Activated T-cell treated with anti-CD3 and anti-CD28 coated beads, Interleukin-2, amount 50 U/mL, for 4 hours (primary cell): ENCODE measurements at places on chromosomes 12 and 14. TPM values are rescaled to one million over a fixed set of nuclear protein-coding genes. Genes with fewer than 3 reads are reported as not detected.

- no peak for DNase-seq
These were observed 28.2 kb downstream of the PTPRQ start for GRCh38 chr12:80472236-80472635.

- no peak for DNase-seq
These were observed 4.1 kb upstream of the DYNC1H1 start for GRCh38 chr14:101960225-101960624.

GRCh38 chr12:72869024-72869423 lies 596.9 kb downstream of the TRHDE start:
- DNase-seq, result no peak

DNA sequence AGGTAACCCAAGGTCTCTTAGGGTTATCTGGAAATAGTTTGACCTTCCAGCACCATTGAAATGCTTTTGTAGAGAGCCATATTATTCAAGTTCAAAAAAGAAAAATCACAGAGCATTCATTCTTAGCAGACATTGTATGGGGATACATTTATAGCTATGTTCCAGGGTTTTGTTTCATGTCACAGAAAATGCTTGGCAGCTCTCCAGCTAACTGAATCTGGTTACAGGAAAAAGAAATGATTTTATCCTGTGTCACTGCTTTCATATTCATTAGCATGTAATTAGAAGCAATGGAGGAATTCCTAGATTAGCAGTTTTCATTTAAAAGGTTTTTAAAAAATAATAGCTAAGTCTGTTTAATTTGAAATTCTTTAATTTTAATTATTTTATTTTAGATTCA lies 78.9 kb downstream of the SNAPC1 start:
- DNase-seq, result no peak

- DNase-seq, result no peak
These were observed 65.6 kb upstream of the YARS2 start for GRCh38 chr12:32821293-32821692.

DNA sequence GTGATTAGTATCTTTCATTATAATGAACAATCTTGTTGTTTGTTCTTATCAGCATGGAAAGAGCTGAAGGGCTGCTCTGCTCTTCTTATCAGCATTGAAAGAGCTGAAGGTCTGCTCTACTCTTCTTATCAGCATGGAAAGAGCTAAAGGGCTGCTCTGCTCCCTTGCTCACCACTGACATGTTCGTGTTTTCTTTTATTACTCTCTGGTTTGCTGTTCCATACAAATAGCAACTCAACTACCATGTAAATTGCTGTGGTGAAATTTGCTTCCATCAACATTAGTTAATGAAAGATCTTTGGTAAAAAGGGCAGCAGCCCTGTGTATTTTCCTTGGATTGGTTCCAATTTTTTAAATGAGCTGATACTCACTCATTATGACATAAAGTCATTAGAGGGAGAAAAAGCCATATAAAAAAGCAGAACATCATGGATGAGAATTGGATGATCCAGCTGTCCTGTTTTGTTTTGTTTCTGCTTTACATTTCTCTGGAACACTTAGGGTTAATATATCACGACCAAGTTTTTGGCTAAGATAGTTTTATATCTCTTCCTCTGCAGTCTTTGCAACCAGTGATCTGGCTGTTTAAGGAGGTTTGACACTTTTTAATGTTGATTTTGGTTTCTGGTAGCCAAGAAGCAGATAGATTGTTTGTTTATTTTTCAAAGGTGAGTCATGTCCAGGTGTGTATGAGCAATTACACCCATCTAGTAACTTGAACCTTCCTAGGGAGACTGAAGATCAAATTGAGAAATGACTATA lies 356.6 kb downstream of the CEP128 start:
- no peak for DNase-seq

DNA sequence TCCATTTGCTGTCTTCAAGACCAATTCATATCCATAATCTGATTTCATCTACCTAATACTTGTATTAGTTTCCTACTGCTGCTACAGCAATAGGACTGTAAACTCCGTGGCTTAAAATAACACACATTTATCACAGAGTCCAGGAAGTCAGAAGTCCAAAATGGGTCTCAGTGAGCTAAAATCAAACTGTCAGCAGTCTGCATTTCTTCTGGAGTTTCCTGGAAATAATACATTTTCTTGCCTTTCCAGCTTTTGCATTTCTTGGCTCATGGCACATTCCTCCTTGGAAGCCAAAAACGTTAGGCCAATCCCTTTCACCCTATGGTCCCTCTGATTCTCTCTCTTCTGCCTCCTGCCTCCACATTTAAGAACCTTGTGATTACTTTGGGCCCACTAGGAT lies 239.8 kb downstream of the PRKD1 start:
- no peak for DNase-seq

GRCh38 chr12:10293151-10293550 lies 14.5 kb upstream of the KLRD1 start:
- DNase-seq, result no peak

DNA sequence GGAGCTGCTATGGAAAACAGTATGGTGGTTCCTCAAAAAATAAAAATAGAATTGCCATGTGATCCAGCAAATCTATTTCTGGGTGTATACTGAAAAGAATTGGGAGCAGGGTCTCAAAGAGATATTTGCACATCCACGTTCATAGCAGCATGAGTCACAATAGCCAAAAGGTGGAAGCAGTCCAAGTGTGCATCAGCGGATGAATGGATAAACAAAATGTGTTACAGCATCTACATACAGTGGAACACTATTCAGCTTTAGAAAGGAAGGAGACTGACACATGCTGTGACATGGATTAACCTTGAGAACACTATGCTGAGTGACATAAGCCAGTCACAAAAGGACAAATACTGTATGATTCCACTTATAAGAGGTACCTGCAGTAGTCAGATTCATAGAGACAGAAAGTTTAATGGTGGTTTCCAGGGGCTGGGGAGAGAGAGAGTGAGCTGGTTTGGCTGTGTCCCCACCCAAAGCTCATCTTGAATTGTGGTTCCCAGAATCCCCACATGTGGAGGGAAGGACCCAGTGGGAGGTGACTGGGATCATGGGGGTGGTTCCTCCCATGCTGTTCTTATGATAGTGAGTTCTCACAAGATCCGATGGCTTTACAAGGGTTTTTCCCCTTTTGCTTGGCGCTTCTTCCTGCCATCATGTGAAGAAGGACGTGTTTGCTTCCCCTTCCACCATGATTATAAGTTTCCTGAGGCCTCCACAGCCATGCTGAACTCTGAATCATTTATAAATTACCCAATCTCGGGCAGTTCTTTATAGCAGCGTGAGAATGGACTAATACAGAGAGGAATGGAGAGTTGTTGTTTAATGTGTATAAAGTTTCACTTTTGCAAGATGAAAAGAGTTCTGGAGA lies 17.6 kb upstream of the TBC1D30 start:
- DNase-seq, result no peak

DNA sequence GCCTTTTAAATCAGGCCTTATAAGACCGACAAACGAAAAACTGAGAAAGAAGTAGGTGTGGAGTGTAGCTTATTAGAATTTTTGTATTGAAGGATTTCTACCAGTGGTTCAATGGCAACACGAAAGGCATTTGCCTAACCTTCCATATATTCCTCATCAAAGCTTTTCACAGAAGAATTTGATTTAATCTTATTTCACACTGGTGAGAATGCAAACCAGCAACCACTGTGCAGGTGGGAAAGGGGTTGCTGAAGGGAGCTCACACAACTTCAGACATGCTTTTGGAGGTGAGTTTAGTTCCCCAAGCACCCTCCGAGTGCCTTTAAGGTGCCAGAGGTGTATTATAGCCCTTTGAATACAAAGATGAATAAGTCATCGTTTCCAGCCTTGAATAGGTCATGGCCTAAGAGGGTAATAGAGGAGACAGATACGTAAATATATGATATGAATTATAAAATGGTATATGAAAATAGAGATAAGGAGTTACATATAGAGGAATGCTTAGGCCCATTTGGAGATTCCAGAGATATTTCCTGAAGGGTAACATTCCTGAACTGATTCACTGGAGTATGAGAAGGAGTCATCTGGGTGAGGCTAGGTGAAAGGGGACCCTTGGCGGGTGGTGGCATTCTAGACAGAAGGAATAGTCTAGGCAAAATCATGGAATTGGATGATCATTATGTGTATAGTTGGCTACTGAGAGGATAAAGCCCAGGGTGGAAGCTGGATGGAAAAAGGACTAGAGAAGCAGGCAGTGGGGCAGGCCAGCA lies 6.4 kb downstream of the ERP27 start:
- DNase-seq, result no peak

GRCh38 chr12:116794725-116795124 lies 56.6 kb downstream of the RNFT2 start:
- no peak for DNase-seq

GRCh38 chr14:93033983-93034670 lies 81.6 kb downstream of the ITPK1 start:
- peak; percentile 34 for DNase-seq

GRCh38 chr14:90062127-90062794 lies 467 bp downstream of the KCNK13 start:
- no peak for DNase-seq

DNA sequence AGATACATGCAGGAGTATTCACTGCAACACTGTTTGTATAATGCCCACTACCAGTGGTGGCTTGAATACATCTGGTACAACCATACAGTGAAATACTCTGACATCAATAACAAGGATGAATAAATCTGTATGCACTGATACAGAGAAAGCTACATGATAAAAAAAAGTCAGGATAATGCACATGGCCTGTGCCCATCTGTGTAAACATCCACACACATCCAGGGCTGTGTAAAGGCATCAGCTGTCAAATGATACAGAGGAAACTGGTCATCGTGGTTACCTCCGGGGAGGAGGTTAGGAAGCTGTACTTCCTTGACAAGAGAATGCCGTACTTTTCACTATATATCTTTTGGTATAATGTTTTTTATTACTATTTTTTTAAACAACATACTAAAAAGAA lies 176.6 kb downstream of the FOXN3 start:
- DNase-seq, result no peak

DNA sequence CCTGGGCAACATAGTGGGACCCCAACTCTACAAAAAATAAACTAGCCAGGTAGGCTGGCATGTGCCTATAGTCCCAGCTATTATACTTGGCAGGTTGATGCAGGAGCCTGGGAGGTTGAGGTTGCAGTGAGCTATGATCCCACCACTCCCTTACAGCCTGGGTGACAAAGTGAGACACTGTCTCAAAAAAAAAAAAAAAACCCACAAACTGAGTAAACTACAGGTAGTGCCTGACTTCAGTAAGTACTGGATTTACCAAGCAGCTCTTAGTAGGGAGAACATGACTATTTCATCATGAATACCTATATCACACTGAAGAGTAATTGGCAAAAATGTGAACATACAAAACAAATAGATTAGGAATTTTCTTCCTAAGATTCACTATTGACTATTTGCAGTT lies 32.4 kb upstream of the AP4S1 start:
- DNase-seq, result no peak

- peak; percentile 60 for DNase-seq
These were observed 6.7 kb downstream of the VASH1 start for GRCh38 chr14:76767681-76768656.

DNA sequence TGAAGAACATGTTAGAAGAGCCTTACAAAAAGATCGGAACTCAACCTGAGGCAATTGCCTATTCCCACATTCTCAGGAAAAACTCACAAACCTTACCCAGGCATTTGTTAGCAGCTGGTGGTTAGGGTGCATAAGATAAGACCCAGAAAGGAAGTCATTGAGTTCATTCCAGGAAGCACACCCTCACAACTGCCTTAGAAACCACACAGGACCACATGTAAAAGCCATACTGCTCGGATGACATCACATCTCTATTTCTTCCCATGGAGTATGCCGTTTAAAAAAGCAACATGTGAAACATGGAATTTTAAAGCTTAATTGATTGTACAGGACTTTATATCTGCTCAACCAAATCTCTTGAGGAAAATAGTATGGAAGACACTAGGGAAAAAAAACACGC lies 411.2 kb downstream of the DAD1 start:
- no peak for DNase-seq

DNA sequence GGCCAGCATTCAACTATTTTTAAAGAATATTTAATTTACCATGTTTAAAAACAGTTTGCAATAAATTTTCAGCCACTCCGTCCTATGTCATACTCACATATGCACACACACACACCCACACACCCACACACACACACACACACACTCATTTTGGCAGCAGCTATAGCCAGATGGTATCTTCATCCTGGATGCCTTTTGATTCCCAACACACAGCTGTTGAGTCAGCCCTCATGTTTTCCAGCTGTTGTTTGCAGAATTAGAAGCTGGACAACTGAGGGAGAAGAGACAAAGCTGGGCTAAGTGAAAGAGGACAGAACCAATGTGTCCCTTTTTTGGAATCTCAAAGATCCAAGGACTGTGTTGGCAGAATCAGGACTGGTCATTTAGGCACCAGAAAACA lies 80.0 kb upstream of the EGLN3 start:
- no peak for DNase-seq

DNA sequence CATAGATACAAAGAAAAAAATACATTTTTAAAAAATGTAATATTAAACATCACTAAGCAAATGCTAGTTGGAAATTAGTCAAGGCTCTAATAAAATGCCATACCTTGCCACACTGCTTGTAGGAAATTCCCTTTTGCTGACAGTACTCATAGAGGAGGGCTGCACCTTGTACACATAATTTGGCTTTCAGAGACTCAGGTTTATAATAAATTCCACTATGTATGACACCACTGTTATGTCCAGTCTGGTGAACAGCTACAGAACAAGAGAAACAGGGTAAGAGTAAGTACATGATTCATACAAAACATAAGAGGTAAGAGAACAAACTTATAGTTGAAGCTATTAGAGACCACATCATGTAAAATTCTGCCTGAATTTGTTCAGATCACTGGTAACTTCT lies 10.1 kb downstream of the L2HGDH start:
- no peak for DNase-seq

- peak; percentile 88 for DNase-seq
These were observed 1.7 kb upstream of the CCND2 start for GRCh38 chr12:4271717-4272423.

DNA sequence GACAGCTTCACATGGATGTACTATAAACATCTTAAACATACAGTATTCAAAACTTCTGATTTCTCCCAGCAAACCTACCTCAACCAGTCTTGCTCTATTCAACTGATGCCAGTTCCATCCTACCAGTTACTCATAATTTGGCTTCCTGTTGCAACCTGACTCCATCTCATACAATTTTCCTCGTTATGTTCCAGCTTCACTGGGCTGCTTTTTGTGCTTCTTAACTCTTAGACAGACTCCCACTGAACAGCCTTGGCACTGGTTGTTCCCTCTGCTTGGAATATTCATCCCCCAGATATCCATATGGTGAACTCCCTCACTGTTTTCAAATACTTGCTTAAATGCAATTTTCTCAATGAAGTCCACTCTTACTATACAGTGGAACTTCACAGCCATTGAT lies 249.2 kb downstream of the AEBP2 start:
- DNase-seq, result no peak

- no peak for DNase-seq
These were observed 247.6 kb downstream of the BCAT1 start for GRCh38 chr12:24701343-24701742.

GRCh38 chr12:94445662-94446061 lies 14.0 kb downstream of the CEP83 start:
- DNase-seq, result no peak

- DNase-seq, result peak; percentile 32
These were observed 67.8 kb downstream of the VWF start for GRCh38 chr12:6056406-6057240.

Gene B3GNT4
- total RNA-seq, result 0.43 TPM

Gene PLEKHD1
- 0.05 TPM for total RNA-seq

Gene KRT73
- total RNA-seq, result 0.22 TPM

Gene LTBP2
- 0.30 TPM for total RNA-seq

Gene AGAP2
- 25.8 TPM for total RNA-seq

Gene ERH
- total RNA-seq, result 366 TPM

Gene SP1
- total RNA-seq, result 61.9 TPM

Gene MYH6
- total RNA-seq, result not detected

Gene ZBTB25
- total RNA-seq, result 13.1 TPM

Gene RNFT2
- total RNA-seq, result 10.5 TPM

Gene KRT77
- total RNA-seq, result not detected

Gene TOMM20L
- total RNA-seq, result not detected

Gene GCH1
- 39.4 TPM for total RNA-seq
